ENCODE measurements at places on chromosomes 6 and 20.

GRCh38 chr20:36815454-36816091, 42.0 kb upstream of the DSN1 start:
- DNase-seq: no peak

GRCh38 chr20:51529758-51530157, 12.8 kb downstream of the NFATC2 start:
- DNase-seq: no peak

DNA sequence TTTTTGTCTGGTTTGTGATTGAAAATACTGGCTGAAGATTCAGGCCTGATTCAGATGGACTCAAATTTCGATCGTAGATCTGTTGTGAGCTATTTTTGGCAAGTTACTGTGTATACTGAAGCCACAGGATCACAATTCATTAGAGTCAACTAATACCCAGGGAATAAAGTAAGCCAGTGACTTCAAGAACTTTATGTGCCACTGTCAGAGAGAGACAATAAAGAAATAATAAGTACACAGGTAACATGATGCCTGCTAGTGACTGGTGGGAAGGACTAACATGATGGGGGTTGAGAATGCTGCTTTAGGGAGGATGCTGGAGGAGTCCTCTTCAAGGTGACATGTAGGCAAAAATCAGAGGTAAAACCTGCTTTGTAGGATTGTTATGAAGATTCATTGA, 215.9 kb downstream of the DOK5 start:
- DNase-seq: no peak

- no peak for DNase-seq
These were observed 2.4 kb downstream of the HM13 start for GRCh38 chr20:31516651-31517050.

- DNase-seq: no peak
These were observed 29.4 kb downstream of the NUDT3 start for GRCh38 chr6:34362909-34363680.

Data from epithelial cell of esophagus (primary cell).